ENCODE measurements at places on chromosomes 2 and 18. TPM values are rescaled to one million over a fixed set of nuclear protein-coding genes. Genes with fewer than 3 reads are reported as not detected.

Gene SLC40A1
- 45.2 TPM for total RNA-seq

Gene RFX8
- 0.41 TPM for total RNA-seq

GRCh38 chr2:176405477-176405876, 136.2 kb downstream of the MTX2 start:
- no peak for DNase-seq

Gene SFT2D3
- total RNA-seq, result 10.2 TPM

Gene PSMA8
- total RNA-seq, result not detected
